ENCODE measurements at places on chromosomes 12 and 14. TPM values are rescaled to one million over a fixed set of nuclear protein-coding genes. Genes with fewer than 3 reads are reported as not detected.

DNA sequence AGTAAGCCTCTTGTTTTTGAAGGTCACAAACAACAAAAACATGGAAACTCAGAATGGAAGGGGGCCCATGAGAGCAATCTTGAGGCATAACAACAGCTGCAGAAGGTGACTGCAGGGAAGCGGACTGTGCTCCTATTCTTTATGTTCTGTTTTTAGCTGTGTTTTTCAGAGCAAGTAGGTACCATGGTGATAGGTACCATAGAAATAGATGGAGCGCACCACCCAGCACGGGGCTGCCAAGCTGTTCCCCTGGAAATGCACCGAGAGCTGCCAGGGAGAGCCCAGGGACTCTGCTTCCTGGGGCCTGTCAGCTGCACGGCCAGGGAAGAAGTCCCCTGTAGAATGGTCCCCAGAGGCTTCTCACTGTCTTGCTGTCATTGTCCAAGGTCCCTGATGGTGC lies 32.8 kb downstream of the DGLUCY start:
- H3K36me3 ChIP-seq, result no peaks in the 10 kb centered on the region
- H3K4me3 ChIP-seq, result no peak overlapping the region
- no peak overlapping the region for H3K27ac ChIP-seq
- peaks cover 6% of the 10 kb centered on the region for H3K4me1 ChIP-seq
- no peak for DNase-seq
- no peaks in the 10 kb centered on the region for H3K27me3 ChIP-seq

GRCh38 chr14:27686137-27686536 lies 1080.5 kb upstream of the FOXG1 start:
- H3K4me1 ChIP-seq, result no peaks in the 10 kb centered on the region
- H3K36me3 ChIP-seq, result no peaks in the 10 kb centered on the region
- no peak overlapping the region for H3K27ac ChIP-seq
- DNase-seq, result no peak
- no peak overlapping the region for H3K4me3 ChIP-seq

DNA sequence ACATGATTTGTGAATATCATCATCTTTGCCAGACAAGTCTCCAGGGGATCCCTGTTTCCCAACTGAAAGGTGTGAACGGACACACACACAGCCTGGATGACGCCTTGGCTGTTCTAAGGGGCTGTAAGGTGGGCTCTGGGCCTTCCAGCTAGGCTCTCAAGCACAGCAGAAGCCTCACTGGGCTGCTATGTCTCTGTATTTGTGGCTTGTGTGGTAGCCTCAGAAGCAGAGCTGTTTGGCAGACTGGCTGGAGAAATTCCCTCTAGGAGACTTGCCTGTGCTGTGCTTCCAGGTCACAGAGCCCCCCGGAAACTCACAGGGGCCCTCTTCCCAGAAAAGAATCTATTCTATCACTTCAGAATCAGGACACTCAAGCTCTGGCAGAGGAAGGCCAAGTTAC lies 21.4 kb downstream of the OTUB2 start:
- DNase-seq, result peak; percentile 5
- H3K4me3 ChIP-seq, result no peak overlapping the region
- no peak overlapping the region for H3K27ac ChIP-seq
- H3K36me3 ChIP-seq, result no peaks in the 10 kb centered on the region

DNA sequence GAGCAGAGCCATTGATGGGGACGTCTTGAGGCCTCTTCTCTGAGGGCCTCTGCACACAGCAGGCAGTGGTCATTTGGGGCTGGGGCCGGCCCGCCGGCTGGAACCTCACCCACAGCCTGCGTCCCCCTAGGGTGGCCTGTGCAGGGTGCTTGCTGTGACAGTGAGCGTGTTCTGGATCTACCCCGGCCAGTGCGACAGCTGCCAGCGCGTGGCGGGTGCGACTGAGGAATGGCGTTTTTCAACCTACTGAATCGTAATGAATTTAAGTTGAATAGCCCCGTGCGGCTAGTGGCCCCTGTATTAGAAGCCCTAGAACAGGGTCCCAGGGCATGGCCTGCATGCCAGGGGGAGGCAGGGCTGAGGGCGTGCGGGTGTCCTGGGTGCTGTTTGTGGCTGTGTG lies 13.8 kb downstream of the RFLNA start:
- no peak overlapping the region for H3K27ac ChIP-seq

DNA sequence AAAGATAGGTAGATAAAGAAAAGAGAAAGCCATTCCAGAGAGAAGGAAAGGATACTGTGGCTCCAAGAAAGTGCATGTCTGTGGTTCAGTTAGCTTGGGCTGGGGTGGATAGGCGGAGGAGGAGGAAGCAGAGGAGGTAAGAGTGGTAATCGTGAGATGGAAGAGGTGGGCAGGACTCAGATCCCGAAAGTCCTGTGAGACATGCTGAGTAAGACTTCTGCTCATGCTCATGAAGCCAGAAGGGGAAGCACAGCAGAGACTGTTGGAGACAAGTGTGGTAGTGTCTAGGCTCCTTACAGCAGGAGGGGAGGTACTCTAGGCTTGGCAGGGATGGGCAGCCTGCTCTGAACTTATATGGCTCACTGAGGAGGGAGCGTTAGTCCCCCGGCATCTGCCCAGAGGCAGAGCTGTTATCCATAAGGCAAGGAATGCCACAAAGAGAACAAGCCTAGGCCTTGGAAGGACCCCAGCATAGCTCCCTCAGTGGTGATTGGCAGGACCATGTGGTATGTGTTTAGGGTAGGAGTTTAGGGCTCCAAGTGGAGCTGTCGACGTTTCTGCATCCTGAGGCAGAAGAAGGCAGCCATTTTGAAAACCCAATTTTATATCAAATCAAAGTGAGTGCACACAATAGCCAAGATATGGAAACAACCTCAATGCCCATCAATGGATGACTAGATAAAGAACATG lies 135.3 kb downstream of the SMOC1 start:
- no peak for DNase-seq
- no peak overlapping the region for H3K27ac ChIP-seq
- no peaks in the 10 kb centered on the region for H3K4me1 ChIP-seq

Gene PLEKHD1
- total RNA-seq, result not detected

DNA sequence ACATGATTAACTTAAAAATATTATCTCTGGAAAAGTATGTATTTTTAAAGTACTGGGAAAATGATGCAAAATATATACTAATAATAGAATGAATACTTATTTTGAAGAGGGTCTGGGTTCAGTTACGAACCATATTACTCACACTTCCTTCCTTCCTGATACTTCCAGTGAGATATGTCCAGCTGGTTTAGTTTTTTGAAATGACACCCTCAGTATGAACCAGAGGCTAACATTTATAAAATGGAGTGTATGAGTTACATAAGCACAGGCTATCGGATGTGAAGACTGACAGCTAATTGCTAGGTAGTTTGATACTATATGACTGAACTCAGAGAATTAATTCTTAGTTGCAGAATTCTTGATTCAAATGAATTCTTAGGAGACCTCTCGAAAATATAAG lies 122.9 kb downstream of the OTOGL start:
- no peak overlapping the region for H3K4me3 ChIP-seq
- no peaks in the 10 kb centered on the region for H3K36me3 ChIP-seq
- H3K4me1 ChIP-seq, result no peaks in the 10 kb centered on the region

- H3K36me3 ChIP-seq, result no peaks in the 10 kb centered on the region
- no peak overlapping the region for H3K27ac ChIP-seq
- H3K4me3 ChIP-seq, result no peak overlapping the region
- no peaks in the 10 kb centered on the region for H3K27me3 ChIP-seq
- DNase-seq, result no peak
These were observed 15.2 kb upstream of the FBXO34 start for GRCh38 chr14:55255979-55256378.

Gene RNU4-1
- total RNA-seq, result under 0.01 TPM

- no peak overlapping the region for H3K27ac ChIP-seq
- H3K36me3 ChIP-seq, result no peaks in the 10 kb centered on the region
- DNase-seq, result no peak
- H3K4me1 ChIP-seq, result no peaks in the 10 kb centered on the region
- no peaks in the 10 kb centered on the region for H3K27me3 ChIP-seq
- no peak overlapping the region for H3K4me3 ChIP-seq
These were observed 187.7 kb upstream of the ATXN7L3B start for GRCh38 chr12:74349925-74350324.

GRCh38 chr12:125131958-125132357 lies 66.7 kb downstream of the AACS start:
- H3K4me1 ChIP-seq, result no peaks in the 10 kb centered on the region
- no peaks in the 10 kb centered on the region for H3K27me3 ChIP-seq
- no peak overlapping the region for H3K4me3 ChIP-seq
- no peaks in the 10 kb centered on the region for H3K36me3 ChIP-seq
- no peak for DNase-seq

GRCh38 chr14:60722107-60722356 lies 2.1 kb downstream of the SIX4 start:
- H3K27ac ChIP-seq, result peak overlapping the region; percentile 80
- H3K4me1 ChIP-seq, result no peaks in the 10 kb centered on the region
- H3K27me3 ChIP-seq, result no peaks in the 10 kb centered on the region
- H3K36me3 ChIP-seq, result no peaks in the 10 kb centered on the region
- H3K4me3 ChIP-seq, result peak overlapping the region; percentile 60

DNA sequence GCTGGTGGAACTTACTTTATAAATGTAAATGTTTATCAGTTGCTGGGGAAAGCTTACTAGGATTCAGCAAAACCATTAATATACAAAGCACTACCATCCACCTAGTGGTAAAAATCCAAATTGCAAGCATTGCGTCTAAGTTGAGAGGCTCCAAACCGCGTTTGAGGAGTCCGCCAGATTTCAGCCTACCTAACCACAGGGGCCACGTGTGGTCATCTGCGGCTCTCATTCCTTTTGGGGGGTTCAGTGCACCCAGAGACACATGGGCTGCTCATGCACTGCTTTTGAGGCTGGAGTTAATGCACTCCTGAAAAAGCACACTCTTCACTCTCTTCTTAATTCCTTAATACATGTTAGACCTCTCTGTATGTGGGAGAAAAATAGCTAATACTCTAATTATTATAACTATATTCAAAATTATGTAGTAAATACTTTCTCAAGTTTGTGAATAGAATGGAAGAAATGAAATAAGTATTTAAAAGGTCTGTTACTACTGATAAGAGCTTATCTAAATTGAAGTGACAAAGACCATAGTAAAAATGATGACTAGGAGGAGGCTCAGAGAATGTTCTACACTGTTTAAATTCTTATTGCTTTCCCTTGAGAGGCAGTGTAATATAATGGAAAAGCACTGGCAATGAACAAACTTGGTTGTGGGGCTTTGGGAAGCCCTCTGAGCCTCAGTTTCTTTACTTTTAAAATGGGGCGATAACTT lies 41.4 kb upstream of the MANSC4 start:
- DNase-seq, result peak; percentile 45
- no peaks in the 10 kb centered on the region for H3K27me3 ChIP-seq
- no peaks in the 10 kb centered on the region for H3K4me1 ChIP-seq
- no peak overlapping the region for H3K27ac ChIP-seq
- H3K36me3 ChIP-seq, result no peaks in the 10 kb centered on the region
- H3K4me3 ChIP-seq, result no peak overlapping the region

GRCh38 chr14:52694761-52695480 lies 437 bp downstream of the ERO1A start:
- H3K4me1 ChIP-seq, result no peaks in the 10 kb centered on the region
- no peaks in the 10 kb centered on the region for H3K36me3 ChIP-seq
- peak overlapping the region; percentile 64 for H3K4me3 ChIP-seq
- DNase-seq, result peak; percentile 22
- H3K27ac ChIP-seq, result peak overlapping the region; percentile 94

- no peaks in the 10 kb centered on the region for H3K27me3 ChIP-seq
- no peak overlapping the region for H3K27ac ChIP-seq
- no peak for DNase-seq
- H3K4me3 ChIP-seq, result no peak overlapping the region
These were observed 10.2 kb downstream of the ARHGAP5 start for GRCh38 chr14:32087173-32087861.

DNA sequence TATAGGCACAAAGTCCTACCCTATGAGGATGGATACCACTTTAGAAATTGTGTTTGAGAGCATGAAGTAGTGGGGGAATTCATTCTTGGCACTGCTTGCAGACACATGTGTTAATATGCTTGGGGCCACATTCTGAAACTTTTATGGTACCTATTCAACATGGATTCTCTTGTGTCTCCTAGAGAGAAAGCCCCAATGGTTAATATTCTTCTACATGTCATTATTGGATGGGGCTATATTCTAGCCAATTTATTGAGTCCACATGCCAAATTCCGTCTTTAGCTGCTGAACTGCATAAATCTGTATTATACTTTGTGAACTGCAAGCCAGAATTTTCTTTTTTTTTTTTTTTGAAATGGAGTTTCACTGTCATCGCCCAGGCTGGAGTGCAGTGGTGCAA lies 140.0 kb downstream of the KICS2 start:
- peak overlapping the region; percentile 63 for H3K27ac ChIP-seq
- H3K36me3 ChIP-seq, result no peaks in the 10 kb centered on the region
- peaks cover 11% of the 10 kb centered on the region for H3K4me1 ChIP-seq
- no peaks in the 10 kb centered on the region for H3K27me3 ChIP-seq
- DNase-seq, result no peak

Gene GLS2
- 5.9 TPM for total RNA-seq

DNA sequence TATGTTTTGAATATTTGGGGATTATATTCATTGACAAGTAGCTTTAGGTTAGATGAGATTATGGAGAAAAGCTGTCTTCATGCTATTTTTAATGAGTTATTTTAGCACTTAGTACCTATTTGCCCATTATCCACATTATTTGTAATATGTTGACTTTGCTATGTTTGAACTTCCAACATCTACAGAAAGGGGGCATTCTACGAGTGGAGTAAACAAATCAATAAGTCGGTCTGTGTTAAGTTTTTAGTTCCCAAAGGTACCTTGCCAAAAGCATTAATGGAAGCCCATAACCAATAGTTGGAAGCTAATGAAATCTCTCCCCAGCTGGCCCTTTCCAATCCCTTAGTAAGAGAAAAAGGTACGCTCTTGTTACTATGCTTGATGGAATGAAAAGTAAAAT lies 250.0 kb upstream of the E2F7 start:
- no peak for DNase-seq
- no peak overlapping the region for H3K27ac ChIP-seq
- H3K27me3 ChIP-seq, result no peaks in the 10 kb centered on the region

- H3K4me1 ChIP-seq, result no peaks in the 10 kb centered on the region
- H3K27me3 ChIP-seq, result no peaks in the 10 kb centered on the region
- no peak for DNase-seq
- H3K27ac ChIP-seq, result no peak overlapping the region
- no peak overlapping the region for H3K4me3 ChIP-seq
- no peaks in the 10 kb centered on the region for H3K36me3 ChIP-seq
These were observed 221.9 kb upstream of the KITLG start for GRCh38 chr12:88802096-88802706.

Gene IQSEC3
- total RNA-seq, result 2.9 TPM

GRCh38 chr14:73842201-73842600 lies 9.4 kb upstream of the PTGR2 start:
- no peaks in the 10 kb centered on the region for H3K36me3 ChIP-seq
- no peak overlapping the region for H3K4me3 ChIP-seq
- no peak overlapping the region for H3K27ac ChIP-seq
- DNase-seq, result no peak
- H3K4me1 ChIP-seq, result no peaks in the 10 kb centered on the region
- H3K27me3 ChIP-seq, result no peaks in the 10 kb centered on the region

DNA sequence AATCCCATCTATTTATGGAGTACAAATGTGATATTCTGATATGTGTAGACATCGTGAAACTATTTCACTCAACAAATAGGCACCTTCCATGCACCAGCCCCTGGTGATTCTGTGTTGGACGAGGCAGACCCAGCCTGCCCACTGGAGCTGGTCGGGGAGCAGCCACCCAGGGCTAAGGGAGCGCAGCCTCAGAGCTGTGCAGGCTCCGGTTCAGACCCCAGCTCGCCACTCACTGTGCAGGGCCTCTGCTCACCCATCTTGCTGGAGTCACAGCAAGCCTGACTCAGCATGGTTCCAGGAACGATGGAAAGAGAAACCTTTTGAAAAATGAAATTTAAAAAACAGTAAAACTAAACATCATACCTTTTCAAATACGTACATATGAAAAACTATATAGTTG lies 52.3 kb upstream of the BCL11B start:
- H3K27ac ChIP-seq, result no peak overlapping the region
- no peak overlapping the region for H3K4me3 ChIP-seq
- H3K36me3 ChIP-seq, result no peaks in the 10 kb centered on the region
- H3K4me1 ChIP-seq, result no peaks in the 10 kb centered on the region
- DNase-seq, result no peak
